ENCODE measurements at places on chromosomes 6 and 20. TPM values are rescaled to one million over a fixed set of nuclear protein-coding genes. Genes with fewer than 3 reads are reported as not detected.

The CLVS2 gene
- total RNA-seq: not detected

The RRP36 gene
- total RNA-seq: 104 TPM

The MAP7 gene
- 0.93 TPM for total RNA-seq

The TSPO2 gene
- total RNA-seq: not detected

The BLOC1S5 gene
- total RNA-seq: 23.8 TPM

The LAMP5 gene
- total RNA-seq: 0.66 TPM

The CNR1 gene
- total RNA-seq: 0.07 TPM

The PLA2G7 gene
- not detected for total RNA-seq

The CBLN4 gene
- not detected for total RNA-seq

The NTSR1 gene
- total RNA-seq: 0.43 TPM

The LHFPL5 gene
- not detected for total RNA-seq

The CGA gene
- not detected for total RNA-seq

The SIRPD gene
- total RNA-seq: not detected

The DDO gene
- total RNA-seq: not detected

The COX4I2 gene
- not detected for total RNA-seq

The KPNA5 gene
- total RNA-seq: 13.2 TPM

The PTGIS gene
- 1.3 TPM for total RNA-seq

The CRIP3 gene
- not detected for total RNA-seq

The POM121L2 gene
- not detected for total RNA-seq

The ZSCAN23 gene
- 0.65 TPM for total RNA-seq

The RAET1G gene
- 0.27 TPM for total RNA-seq

The DAAM2 gene
- total RNA-seq: under 0.01 TPM

The MUCL3 gene
- not detected for total RNA-seq

The SIRPA gene
- total RNA-seq: 20.2 TPM

The FAM209B gene
- not detected for total RNA-seq

The PAX1 gene
- not detected for total RNA-seq

The PCED1A gene
- 16.6 TPM for total RNA-seq

The RPRD1B gene
- 26.2 TPM for total RNA-seq

The CDH22 gene
- total RNA-seq: 0.13 TPM

The PBOV1 gene
- total RNA-seq: not detected

The DPM1 gene
- 91.2 TPM for total RNA-seq

The DEFB124 gene
- total RNA-seq: not detected

The SYNJ2 gene
- 101 TPM for total RNA-seq

The TNFRSF6B gene
- 13.2 TPM for total RNA-seq

The LBP gene
- total RNA-seq: under 0.01 TPM

The CDH4 gene
- total RNA-seq: 5.7 TPM

The EPPIN gene
- not detected for total RNA-seq

The C4A gene
- 1.6 TPM for total RNA-seq

The ARFGAP1 gene
- total RNA-seq: 54.7 TPM

The DCDC2 gene
- total RNA-seq: not detected

The THBD gene
- total RNA-seq: 38.6 TPM

The HLA-DQA1 gene
- not detected for total RNA-seq

The ZC3H12D gene
- not detected for total RNA-seq

The NMBR gene
- not detected for total RNA-seq

The TOMM6 gene
- total RNA-seq: 172 TPM
